ENCODE measurements at places on chromosomes 16 and 17.

DNA sequence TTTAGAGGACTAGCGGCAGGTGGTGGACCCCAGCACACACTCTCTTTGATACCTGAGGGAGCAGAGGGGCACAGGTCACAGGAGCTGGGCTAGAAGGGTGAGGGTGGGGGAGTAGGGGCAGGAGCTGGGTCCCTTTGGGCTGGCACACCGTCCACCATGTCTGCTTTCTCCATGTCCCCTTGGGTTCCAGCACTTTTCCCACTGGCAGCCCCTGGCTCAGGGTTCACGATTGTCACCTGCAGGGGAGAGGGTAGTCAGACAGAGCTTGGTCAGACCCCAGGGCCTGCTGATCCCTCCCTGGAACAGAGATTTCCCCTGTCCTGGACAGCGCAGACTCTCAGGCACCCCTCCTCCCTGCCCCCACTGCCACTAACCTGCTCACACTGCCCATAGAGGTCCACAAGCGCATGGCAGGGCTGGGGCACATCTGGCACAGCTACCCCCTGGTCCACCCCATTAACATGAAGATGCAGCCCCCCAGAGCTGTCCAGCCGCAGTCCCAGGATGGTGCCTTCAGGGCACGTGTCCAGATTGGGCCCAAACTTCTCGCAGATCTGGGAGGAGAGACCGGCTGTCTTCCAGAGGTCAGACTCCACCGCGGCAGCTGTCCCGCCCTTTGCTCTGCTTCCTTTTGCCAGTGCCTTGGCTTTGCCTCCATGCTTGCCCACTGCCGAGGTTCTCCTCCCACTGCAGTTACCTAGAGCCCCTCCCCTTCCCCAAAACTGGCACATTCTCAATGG is 3.1 kb upstream of the GPS2 start:
- no peak for DNase-seq

DNA sequence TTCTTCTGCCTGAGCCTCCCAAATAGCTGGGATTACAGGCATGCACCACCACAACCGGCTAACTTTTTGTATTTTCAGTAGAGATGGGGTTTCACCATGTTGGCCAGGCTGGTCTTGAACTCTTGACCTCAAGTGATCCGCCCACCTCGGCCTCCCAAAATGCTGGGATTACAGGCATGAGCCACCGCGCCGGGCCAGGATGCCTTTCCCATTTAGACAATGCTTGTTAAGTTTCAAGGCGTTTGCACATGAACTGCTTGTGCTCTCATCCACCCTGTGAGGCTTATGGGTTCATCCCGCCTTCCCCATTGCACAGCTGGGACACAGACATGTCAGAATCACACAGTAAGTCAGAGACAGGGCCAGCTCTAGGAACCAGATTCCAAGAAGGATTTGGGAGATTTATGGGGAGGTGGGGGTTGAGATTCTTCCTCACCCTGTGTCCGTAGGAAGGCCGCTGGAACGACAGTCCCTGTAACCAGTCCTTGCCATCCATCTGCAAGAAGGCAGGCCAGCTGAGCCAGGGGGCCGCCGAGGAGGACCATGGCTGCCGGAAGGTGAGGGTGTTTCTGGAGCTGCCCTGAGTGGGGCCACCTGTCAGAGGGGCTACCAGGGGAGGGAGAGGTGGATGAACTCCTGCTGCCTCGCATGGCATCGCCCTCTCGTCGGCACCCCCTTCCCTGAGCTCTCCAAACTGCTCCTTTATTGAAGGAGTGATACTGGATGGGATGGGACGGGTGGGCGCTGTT is 46.3 kb downstream of the MRC2 start:
- DNase-seq: no peak

DNA sequence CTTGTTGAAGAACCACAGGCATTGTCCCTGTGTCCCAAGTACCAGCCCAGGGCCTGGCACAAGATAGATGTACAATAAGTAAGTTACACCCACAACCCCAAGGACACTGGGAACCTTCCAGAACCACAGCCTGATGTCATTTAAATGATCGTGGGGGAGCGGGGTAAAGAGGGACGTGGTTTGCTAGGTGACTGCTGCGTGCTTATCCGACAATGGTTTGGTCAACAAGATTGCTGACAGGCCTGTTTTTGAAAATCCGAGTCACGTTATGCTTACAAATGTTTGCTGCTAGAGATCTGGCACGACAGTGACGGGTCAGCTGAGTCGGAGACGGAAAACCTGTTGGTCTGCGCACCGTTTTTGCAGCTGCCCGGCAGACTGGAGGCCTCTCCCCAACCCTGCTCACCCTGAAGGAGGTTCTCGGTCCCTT is 22.8 kb downstream of the COTL1 start:
- DNase-seq: no peak

DNA sequence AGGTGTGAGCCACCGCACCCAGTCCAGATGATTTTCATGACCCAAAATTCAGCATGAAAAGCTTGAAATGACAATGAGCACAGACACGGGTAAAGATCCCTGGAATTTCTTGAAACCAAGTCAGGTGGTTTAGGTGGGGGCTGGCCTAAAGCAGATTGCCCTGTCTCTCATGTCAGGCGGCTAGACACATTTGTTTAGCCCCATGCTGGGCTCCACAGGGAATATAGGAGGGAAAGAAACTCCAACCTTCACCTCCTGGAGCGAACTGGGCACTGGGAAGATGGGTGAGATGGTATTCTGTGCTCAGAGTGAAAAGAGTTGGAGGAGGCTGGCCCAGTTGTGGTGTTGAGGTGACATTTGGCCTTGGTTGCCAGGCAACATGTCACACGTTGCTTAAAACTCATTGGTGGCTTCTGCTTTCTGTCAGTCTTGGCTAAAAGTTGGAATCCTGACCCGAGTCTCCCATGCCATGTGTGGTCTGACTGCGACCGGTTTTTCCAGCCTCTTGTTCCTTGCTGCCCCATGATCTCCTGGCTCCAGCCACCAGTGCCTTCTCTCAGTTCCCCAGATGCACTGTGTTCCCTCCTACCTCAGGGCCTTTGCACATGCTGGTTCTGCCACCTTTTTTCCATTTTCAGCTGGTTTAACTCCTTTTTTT is 113.7 kb downstream of the ABCC6 start:
- peak; percentile 69 for DNase-seq

GRCh38 chr17:58384897-58385296 is 32.4 kb downstream of the RNF43 start:
- no peak for DNase-seq

DNA sequence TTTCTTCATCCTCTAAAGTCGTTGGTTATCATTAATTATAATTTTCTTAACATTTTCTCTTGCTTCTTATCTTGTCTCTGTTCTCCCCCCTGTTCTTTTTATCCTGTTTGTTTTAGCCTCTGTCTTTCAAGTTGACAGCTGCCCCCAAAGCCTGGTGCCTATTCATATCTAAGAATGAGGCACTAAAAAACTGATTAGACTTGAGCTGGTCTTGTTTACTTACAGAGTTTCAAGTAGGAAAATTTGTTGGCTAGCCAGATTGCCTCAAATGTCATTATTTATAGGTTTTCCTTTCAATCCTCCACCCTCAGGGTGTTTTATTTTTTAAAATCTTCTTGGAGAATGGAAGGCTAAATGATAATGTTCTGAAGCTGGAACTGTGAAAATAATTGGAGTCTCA is 236.0 kb downstream of the UTP18 start:
- no peak for DNase-seq

DNA sequence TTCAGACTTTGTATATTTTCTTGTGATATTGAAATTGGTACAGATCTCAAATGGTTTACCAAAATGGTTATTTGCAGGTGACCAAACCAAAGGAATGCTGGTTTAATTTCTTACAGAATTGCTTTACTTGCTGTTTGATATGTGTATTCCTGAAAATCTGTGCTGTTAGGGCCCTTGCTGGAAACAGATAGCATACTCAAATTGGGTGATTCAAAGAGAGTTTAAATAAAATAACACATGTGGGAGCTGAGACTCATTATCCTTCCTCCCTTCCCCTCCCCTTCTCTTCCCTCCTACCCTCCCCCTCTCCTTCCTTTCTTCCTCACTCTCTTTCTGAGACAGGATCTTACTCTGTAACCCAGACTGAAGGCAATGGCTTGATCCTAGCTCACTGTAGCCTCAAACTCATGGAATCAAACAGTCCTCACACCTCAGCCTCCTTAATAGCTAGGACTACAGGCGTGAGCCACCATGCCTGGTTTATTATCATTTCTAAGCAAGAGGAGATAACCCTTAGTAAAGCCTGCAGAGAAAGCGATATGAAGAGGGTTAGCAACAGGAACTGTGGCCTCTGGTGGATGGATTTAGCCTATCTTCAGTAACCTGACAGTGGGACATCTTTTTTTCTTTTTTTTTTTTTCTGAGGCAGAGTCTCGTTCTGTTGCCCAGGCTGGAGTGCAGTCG is 141.9 kb downstream of the BCAS3 start:
- no peak for DNase-seq

Measured in ELF-1 (cell line).